ENCODE measurements at places on chromosomes 13 and 19.

DNA sequence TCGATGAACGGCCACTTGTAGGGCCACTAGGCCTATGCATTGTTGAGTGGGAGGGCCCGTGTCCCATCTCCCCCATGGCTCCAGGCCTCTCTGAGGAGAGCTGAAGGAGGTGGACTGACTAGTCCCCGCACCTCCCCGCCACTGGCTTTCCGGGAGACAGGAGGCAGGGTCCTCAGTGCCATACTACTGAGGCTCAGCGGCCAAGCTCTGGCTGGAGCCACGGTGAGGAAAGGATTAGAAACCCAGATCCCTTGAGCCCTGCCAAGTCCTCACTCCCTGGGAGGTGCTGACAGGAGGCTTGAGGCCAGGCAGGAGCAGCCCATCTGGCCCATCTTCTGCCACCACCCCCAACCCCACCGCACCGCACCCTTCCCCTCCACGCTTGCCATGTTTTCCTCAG is 29.0 kb downstream of the CCDC8 start:
- DNase-seq, result no peak

DNA sequence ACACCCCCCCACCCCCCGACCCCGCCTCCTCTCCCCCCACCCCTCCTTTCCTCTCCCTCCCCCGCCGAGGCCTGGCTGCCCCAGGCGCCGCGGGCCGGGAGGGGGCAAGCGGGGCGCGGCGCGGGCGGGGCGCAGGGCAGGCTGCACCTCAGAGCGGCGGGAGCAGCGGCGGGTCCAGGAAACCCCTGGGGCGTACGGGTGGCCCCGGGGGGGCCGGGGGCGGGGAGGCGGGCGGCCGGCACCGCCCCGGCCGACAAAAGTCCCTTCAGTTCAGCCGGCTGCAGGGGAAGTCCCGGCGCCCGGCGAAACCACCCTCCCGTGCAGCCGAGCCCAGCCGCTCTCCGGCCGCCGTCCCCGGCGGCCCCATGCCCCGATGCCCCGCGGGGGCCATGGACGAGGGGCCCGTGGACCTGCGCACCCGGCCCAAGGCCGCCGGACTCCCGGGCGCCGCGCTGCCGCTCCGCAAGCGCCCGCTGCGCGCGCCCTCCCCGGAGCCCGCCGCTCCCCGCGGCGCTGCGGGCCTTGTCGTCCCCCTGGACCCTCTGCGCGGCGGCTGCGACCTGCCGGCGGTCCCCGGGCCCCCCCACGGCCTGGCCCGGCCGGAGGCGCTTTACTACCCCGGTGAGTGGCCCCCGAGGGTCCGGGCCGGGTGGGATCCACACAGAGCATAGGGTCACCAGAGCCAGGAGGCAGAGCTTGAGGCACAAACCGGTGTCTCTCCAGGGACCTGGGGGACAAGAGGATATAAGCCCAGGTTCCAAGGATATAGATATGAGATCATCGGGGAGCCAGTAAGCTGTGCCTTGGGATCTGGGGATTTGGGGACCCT is at the start of gene BCL3:
Gene BCL3, plus strand, starts transcription at position 283 of the 829 bp plus-strand sequence. Its CDS starts 83 bp downstream, at position 366.
- peak; percentile 88 for DNase-seq

GRCh38 chr13:42878721-42879120 is 97.3 kb downstream of the FAM216B start:
- no peak for DNase-seq

DNA sequence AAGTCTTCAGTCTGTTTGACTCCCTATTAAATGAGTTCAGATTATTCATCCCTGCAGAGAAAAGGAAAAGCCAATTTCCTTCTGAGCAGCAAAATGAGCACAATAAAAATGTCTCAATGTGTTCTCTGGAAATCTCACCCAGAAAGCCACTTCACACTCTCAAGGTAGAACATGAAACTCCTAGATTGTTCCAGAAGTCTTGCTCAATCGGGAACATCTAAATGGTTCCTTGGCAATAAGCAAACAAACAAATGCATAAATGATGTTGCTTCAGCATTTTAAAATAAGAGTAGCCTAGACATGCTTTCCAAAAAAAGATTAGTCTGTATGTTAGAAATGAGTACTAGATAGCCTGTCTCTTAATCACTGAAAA is 59.7 kb upstream of the TNFRSF19 start:
- DNase-seq, result no peak

DNA sequence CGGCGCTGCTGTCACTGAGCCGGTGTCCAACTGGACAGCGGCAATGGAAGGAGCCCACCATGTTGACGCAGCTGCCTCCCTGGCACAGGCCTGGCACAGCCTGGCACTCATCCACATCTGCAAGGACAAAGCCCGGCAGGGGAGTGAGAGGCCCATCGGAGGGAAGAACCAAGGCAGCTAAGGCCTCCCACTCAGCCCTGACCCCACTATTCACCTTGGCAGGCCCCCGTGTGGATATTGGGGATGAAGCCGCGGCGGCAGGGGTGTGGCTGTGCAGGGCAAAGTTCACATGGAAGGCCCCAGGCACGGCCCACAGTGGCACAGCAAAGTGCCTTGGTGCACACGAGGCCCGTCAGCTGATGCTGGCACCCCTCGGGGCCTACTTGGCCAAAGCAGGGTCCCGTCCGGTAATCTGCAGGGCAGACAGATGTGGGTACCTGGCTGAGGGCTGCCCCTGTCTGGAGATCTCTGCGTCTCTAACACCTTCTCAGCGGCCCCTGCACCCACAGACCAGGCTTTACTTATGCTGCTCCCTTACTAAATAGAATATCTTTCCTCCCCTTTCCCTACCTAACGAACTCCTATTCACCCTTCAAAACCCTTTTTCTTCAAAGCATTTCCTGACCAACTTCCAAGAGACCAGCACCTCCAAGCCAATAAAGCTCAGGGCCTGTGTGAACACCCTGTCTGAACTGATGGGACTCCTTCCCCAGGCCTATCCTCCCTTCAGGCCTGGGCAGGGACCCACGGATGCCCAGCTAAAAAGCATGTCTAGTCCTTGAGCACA is 7.5 kb downstream of the FBN3 start:
- DNase-seq, result no peak

DNA sequence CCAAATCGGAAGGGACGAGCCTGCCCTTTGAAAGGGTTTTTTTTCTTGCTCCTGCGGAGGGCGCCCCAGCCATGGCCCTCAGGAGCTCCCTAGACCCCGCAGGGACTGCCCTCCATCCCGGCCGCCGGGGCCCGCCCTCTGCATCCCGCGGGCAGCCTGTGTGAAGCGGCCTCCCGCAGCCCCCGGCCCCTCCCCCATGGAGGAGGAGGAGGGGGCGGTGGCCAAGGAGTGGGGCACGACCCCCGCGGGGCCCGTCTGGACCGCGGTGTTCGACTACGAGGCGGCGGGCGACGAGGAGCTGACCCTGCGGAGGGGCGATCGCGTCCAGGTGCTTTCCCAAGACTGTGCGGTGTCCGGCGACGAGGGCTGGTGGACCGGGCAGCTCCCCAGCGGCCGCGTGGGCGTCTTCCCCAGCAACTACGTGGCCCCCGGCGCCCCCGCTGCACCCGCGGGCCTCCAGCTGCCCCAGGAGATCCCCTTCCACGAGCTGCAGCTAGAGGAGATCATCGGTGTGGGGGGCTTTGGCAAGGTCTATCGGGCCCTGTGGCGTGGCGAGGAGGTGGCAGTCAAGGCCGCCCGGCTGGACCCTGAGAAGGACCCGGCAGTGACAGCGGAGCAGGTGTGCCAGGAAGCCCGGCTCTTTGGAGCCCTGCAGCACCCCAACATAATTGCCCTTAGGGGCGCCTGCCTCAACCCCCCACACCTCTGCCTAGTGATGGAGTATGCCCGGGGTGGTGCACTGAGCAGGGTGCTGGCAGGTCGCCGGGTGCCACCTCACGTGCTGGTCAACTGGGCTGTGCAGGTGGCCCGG is 815 bp downstream of the MAP3K10 start:
- DNase-seq, result peak; percentile 35

GRCh38 chr19:42762789-42763188 is 2.7 kb downstream of the PSG8 start:
- DNase-seq, result no peak

DNA sequence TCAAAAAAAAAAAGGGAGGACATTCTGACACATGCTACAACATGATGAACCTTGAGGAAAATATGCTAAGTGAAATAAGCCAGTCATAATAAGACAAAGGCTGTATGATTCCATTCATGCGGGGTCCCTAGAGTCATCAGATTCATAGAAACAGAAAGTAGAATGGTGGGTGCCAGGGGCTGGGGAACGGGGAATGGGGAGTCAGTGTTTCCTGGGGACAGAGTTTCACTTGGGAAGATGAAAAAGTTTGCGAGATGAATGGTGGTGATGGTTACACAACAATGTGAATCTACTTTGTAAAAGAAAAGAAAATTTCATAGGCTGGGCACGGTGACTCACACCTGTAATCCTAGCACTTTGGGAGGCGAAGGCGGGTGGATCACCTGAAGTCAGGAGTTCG is 6.1 kb upstream of the CLEC4G start:
- DNase-seq, result peak; percentile 27

DNA sequence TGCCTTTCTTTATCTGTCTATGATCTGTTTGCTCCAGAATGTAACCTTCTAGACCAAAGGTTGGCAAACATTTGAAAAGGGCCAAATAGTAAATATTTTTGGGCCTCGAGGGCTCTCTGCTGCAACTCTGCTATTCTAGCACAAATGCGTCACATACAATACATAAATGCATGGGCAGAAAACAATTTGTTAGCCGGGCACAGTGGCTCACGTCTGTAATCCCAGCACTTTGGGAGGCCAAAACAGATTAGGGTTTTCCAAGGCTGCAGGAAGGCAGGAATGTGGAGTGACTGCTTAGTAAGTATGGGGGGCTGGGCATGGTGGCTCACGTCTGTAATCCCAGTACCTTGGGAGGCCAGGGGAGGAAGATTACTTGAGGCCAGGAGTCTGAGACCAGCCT is 21.9 kb upstream of the EVI5L start:
- no peak for DNase-seq

DNA sequence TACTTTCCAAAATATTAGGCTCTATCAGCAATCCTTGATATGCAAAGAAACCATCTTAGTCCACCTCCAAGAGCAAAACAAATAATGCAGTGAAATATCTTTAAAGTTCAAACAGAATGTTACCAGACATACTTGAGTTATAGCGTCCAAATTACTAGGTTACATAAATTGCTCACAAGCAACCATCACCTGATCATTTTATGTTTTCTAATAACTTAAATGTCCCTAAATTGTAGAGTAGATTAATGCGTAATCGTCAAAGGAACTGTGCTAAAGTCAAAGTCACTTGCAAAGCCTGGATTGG is 350.6 kb upstream of the ARGLU1 start:
- no peak for DNase-seq

GRCh38 chr19:46155237-46155636 is 7.2 kb downstream of the IGFL2 start:
- no peak for DNase-seq

DNA sequence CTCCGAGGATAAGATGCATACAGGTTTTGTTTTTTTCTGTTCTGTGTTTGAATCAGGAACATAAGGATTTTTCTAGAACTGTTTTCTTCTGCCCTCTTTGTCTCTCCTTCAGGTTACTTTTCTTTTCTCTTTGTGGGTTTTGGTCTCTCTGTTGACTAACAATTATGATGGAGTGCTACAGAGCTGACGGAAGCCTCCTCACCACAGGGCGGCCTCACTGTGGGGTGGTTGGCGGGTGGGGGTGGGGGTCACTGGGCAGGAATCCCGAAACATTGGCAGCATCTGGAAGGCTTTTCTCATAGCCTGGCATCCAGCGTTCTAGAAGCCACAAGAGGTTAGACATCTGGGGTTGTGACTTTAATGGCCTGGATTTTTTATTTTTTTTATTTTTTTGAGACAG is 12.0 kb upstream of the MATK start:
- DNase-seq, result peak; percentile 45

- DNase-seq, result no peak
Observed at GRCh38 chr13:111393221-111393790, 72.9 kb downstream of the TEX29 start.

- DNase-seq, result no peak
Observed at GRCh38 chr13:89852570-89852969, 1494.9 kb upstream of the MIR17HG start.

- no peak for DNase-seq
Observed at GRCh38 chr19:49862391-49863253, 4.8 kb downstream of the PNKP start.

DNA sequence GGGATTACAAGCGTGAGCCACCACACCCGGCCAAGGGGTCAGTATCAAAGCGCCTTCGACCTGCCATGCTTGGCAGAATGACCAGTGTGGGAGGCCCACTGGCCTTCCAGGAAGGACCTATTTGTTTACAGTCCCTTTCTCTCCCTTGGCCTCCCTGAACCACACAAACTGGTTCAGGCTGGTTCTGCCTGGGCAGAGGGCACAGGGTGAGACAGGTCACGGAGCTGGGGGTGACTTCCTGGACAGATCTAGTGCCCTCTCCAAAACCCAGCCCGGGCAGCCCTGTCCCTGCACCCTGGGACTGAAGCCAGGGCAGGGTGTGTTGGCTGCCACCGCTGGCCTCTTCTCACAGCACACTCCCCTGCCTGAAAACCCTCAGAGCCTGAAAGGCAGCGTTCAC is 11.3 kb downstream of the PLEKHF1 start:
- DNase-seq, result no peak

DNA sequence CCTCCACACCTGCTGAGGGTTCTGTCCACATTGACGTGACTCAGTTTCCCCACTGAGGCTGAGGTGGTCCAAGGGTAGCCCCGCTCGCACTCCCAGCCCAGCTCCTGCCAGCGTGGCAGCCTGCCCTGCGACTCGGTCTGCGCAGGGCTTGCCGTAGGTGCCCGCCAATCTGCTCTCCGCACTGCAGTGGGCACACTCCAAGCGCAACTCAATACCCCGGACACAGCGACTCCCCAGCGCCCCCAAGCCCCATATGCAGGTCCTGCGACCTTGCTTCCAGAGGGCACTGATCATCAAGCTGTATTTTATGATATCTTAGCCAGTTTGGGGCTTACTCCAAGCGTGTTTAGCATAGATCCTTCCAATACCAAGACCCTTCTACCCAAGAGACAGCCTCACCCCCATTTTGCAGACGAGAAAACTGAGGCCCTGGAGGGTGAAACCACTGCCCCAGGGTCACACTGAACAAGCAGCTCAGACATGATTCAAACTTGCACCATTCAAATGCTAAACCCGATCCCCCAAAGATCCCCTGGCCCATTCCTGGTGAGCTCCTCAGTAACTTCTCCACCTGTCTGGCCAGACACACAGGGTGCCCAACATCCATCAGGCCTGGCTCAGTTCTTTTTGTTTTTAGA is 13.5 kb downstream of the PTPRS start:
- no peak for DNase-seq

GRCh38 chr13:90690458-90691080 is 656.9 kb upstream of the MIR17HG start:
- no peak for DNase-seq

GRCh38 chr13:44817131-44817671 is 172.1 kb downstream of the NUFIP1 start:
- no peak for DNase-seq

DNA sequence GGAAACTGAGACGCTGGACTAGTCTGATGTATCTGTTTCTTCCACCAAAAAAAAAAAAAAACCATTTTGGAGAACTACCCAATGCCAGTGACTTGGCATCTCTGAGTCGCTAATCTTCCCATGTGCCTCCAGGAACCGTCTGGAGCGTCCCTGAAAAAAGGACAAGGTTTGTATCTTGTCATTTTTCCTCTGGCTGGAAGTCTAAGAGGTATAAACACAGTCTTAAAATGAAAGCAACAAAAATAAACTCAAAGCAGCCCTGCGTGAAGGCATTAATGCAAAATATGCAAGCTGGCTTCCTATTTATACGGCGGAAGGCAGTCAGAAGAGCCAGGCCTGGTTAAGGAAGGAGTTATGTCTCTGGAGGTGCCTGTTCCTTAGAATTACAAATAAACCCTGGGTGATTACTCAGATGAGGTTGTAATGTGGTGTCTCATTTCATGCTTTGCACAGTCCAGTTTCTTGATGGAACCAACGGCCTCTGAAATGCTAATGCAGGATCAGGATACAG is 20.3 kb downstream of the ACTN4 start:
- no peak for DNase-seq

Data from activated CD4-positive, alpha-beta T cell treated with anti-CD3 and anti-CD28 coated beads, Interleukin-10, Interleukin-2, amounts not matched to agents 100 ng/mL and 50 ng/mL, durations not matched to agents 16 hours and 8 hours (primary cell).